T follicular helper cell (primary cell): ENCODE measurements at places on chromosomes 12 and 14.
A peak's percentile ranks its signal among the peaks of the same experiment; 100 is the strongest.

DNA sequence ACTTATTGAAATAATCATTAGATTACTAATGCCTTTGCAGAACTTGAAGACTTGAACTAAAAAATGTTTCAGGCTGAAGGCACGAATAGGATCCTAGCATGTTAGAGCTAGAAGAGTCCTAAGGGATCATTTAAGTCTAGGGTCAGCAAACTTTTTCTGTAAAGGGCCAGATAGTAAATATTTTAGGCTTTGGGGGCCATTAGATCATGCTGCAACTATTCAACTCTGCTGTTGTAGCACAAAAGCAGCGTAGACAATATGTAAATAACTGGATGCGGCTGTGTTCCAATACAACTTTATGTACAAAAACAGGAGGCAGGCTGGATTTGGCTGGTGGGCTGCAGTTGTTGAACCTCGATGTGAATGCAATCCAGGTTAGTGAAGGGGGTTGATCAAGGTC is 221.7 kb downstream of the ATP23 start:
- DNase-seq = no peak

- no peak for DNase-seq
These were observed 362.1 kb downstream of the GALC start for GRCh38 chr14:87630846-87631245.

DNA sequence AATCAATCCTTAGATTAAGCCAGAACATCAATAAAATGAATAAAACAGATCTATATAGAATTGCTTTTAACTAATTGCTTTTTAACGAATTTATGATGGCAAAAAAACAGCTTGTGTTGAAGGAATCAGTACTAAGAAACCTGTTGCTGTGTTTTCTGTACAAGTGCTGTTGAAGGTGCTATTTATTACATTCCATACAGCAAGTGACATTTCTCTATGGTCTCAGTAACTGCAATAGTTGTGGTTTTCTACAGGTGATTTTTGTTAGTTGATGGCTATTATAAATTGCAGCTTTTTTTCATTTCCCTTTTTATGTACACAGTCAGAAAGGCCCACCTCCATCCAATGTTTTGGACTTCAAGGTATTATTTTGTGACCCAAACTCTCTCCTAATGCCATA is 56.6 kb downstream of the SLC2A13 start:
- no peak for DNase-seq

DNA sequence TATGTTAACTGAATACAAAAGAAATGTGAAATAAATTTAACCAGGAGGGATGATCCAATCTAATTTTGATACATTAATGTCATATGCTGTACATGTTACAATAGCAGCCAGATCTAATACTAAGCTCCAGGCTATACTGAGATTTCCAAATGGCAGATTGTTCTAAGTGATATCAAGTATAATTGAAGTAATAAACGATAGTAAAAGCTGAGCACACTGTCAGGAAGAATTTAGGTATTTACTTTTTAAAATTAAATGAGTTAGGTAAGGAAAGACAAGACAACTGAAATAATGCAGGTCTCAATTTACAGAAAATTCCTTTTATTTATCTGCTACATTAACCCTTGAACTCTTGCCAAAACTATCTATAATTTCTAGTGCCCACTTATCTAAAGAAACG is 39.9 kb downstream of the INSM2 start:
- no peak for DNase-seq

- DNase-seq = peak; percentile 57
These were observed 7.6 kb upstream of the PFDN5 start for GRCh38 chr12:53287741-53288216.

DNA sequence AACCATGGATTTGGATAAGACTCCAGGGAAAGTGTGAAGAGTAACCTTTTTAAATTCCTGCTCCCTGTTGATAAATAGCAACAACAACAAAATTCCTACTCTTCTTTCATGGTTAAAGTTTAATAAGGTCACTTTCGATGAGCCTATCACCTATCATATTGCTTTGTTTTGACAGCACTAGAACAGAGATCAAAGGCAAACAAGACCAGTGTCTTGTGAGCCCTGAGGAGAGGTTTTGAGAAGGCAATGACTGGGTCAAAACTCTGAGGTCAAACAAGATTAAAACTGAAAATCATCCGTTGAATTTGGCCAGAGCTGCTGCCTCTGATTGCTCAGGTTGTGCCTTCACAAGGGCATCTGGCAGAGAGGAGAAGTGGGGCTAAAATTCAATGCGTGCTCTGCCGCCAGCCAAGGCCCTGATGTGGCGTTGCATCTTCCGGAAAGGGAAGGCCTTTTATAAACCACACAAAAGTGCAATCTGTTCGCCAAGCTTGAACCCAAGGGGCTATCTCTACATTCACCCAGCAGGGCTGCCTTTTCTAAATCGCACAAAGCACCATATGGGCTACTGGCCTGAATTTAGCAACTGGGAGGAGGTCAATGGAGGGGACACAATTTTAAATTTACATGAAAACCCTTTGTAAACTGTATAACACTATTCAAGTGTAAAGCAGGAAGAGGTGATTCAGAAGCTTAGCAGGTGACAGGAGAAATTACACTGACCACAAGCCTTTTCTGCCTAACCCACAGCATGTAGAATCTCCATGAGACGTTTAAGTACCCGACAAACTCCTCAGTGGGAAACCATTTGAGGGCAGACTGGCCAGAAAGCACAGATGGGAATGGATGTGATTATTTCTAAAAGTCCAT is 140.8 kb downstream of the DAD1 start:
- no peak for DNase-seq

GRCh38 chr12:98660521-98660920 is 15.4 kb downstream of the APAF1 start:
- DNase-seq = no peak

DNA sequence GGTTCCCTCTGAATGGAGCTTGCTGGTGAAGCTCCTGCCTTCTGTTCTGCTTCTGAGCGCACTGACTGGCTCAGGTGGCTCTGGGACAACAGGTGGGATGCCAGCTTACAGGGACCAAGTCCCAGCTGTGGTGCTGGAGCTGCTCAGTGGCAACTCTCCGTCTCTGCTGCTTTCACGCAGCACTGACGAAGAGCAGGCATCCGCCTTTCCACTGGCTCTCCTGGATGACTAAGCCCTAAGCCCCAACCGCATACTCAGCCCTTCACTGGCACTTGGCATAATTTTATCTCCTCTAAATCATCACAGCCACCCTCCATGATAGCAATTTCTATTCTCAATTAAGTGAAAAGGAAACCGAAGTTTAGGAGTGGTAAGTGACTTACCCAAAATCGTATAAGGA is 3.7 kb upstream of the RTL1 start:
- no peak for DNase-seq
